ENCODE measurements at places on chromosomes 7 and 10.

- DNase-seq = no peak
Observed at GRCh38 chr10:124508907-124509454, 47.4 kb downstream of the LHPP start.

- DNase-seq = no peak
Observed at GRCh38 chr7:32053204-32053603, 17.0 kb downstream of the PDE1C start.

DNA sequence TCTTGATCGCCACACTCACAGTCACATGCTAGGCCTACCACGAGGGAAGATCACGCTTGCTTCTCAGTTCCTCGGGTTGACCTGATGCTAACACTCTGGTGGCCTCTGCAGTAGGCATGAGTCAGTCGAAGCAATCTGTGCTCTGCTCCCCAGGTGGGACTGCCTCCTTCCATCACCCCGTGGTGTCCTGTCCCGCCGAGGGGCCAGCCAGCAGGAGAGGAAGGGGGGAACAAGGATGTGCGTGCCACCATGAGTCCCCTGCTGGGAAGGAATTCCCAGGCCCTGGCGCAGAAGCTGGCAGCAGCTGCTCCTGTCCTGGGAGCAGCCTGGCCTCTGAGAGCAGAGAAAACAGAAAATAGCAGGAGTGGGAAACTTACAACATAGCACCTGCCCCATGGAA is 695.0 kb upstream of the NRP1 start:
- DNase-seq = no peak

- no peak for DNase-seq
Observed at GRCh38 chr10:30820261-30820991, 190.9 kb upstream of the LYZL2 start.

- DNase-seq = no peak
Observed at GRCh38 chr7:42997611-42998010, 65.4 kb downstream of the MRPL32 start.

Data from GM12878 (cell line).